Left renal cortex interstitium (tissue), 4 donors: ENCODE measurements at places on chromosomes 4 and X.

DNA sequence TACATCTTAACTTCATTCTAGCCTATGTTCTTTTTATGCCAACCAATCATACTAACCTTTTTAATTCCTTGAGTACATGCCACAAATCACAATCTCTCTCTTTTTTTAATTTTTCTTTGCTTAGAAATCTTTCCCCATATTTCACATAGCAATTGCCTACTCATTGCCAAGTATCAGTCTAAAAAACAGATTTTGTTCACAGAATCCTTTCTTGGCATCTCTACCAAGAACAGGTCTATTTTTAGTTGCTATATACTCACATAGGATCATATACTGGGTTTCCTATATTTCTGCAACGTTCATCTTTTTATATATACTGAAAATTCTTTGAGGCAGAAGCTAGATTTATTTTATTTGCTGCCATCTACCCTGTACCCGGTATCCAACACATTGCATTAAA, 292.1 kb downstream of the GASK1B start:
- DNase-seq = no peak

- no peak for DNase-seq
Observed at GRCh38 chr4:26821677-26822503, 38.8 kb upstream of the STIM2 start.

DNA sequence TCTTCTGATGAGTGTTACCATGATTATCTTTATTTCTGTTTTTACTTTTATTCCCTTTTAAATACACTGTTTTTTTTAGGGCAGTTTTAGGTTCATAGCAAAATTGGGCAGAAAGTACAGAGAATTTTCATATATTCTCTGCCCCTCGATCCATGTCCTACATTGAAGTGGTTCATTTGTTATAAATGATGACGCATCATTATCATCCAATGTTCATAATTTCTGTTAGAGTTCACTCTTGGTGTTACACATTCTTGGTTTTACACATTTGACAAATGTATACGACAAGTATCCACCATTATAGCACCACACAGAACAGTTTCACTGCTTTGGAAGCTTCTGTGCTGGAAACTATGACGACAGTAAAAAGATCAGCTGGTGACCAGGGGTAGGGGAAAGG, 578.1 kb upstream of the AADAT start:
- DNase-seq = no peak

- no peak for DNase-seq
Observed at GRCh38 chr4:15317246-15317645, 110.6 kb upstream of the C1QTNF7 start.

- DNase-seq = no peak
Observed at GRCh38 chr4:127656047-127656680, 23.4 kb downstream of the INTU start.

DNA sequence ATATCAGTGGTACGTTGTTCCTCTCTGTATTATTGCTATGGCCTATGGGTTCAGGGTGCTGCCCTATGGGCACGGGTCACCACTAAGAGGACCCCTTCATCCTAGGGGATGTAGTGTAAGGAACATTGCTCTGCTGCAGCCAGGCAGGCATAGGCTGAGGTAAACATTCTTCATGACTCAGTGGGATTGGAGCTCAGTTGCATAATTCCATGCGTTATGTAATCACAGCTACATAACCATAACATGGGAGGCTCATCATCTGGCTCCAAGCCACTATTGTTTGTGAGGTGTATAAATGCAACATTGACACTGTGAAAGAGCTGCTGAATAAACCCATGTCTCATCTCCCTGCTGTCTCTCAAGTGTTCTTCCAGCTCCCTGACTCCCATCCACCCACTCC, 375.2 kb downstream of the MAGEE1 start:
- DNase-seq = no peak

DNA sequence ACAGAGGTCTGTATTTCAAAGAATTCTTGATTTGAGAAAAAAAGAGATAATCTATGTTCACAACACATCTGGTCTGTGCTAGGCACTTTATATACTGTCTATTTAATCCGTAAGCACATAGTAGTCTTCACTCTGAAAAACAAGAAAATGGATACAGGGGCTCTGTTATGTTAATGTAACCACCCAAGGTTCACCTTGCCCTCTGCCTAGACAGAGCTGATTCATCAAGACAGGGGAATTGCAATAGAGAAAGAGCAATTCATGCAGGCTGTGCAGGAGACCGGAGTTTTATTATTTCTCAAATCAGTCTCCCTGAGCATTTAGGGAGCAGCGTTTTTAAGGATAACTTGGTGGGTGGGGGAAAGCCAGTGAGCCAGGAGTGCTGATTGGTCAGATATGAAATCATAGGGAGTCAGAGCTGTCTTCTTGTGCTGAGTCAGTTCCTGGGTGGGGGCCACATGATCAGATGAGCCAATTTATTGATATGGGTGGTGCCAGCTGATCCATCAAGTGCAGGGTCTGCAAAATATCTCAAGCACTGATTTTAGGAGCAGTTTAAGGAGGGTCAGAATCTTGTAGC, 92.9 kb upstream of the TNIP3 start:
- DNase-seq = no peak

- DNase-seq = no peak
Observed at GRCh38 chr4:187929024-187929423, 66.5 kb upstream of the ZFP42 start.

GRCh38 chr4:145075742-145076468, 22.1 kb downstream of the ANAPC10 start:
- no peak for DNase-seq

- no peak for DNase-seq
Observed at GRCh38 chr4:148780426-148781005, 338.3 kb upstream of the NR3C2 start.

DNA sequence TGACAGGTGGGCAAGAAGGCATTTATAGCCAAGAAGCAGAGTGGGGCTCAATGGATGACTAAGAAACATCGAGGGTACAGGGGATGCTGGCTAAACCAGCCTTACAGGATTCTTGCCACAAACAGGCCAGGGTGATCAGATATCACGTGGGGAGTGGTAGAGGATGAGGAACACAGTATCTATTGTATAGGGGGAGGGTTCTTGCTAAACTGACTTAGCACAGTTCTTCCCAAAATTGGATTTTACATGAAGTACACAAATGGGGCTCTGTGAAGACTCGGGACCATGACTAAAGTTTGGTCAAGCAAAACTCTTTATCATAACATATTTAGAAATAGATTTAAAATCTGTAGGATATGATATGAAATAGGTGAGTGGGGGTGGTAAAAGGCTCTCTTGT, 144.0 kb upstream of the ATOH1 start:
- no peak for DNase-seq

DNA sequence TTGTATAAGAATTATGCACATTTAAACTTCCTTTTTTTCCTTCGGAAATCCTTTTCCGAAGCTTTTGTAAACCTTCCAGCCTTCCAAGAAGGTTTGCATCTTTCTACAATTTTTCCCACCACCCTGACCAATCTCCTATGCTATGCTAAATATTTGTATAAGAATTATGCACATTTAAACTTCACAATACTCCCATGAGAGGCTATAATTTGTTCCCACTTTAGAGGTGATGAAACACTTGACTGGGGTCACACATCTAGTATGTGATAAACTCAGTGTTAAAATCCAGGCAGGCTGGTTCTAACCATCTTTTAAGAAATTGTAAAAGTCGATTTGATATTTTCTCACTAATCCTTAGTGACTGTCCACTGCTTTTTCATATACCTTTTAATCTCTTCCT, 22.1 kb downstream of the NUDT6 start:
- DNase-seq = no peak

GRCh38 chrX:54386314-54386713, 28.5 kb upstream of the WNK3 start:
- no peak for DNase-seq

DNA sequence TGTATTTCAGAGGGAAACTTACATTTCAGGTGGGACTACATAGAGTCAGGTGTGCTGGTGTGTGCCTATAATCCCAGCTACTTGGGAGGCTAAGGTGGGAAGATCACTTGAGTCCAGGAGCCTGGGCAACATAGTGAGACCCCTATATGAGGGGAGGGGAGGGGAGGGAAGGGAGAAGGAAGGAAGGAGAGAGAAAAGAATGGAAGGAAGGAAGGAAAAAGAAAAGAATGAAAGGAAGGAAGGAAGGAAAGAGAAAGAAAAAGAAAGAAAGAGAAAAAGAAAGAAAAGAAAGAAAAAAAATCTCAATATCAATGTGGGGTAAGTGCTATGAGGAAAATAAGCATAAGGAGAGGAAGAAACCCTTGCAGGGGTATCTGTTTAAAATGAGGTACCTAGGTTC, 43.6 kb upstream of the RAB33B start:
- no peak for DNase-seq

DNA sequence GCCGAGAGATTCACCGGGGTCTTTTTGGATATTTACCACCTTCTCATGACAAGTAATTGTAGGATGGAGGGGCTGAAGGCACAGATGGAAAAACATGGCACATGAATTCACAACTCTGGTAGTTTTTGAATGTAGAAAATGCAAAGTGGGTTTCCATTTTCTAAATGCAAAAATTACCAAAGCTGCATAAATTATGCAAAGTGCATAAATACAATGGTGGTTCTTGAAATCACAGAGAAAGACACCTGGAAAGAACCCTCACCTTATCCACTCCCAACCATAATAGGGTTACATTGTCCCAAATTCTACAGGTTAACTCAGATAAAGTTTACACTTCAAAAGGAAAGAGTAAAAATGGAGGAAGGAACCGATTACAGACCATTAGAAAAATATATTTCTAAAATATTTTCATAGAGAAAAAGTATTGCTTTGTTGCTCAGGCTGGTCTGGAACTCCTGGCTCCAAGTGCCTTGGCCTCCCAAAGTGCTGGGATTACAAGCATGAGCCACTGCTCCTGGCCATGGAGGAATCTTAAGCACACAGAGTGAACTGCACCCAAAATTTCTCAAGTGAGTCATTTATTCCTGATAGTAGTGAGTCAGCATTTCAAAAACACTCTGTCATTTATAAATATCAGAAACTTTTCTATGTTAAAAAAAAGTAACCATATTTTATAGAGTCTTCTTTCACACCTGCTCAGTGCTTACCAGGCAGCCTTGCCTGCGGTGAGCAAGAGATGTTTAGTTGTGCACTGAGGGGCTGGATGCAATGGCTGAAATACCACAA, 101.4 kb downstream of the FIP1L1 start:
- DNase-seq = no peak

DNA sequence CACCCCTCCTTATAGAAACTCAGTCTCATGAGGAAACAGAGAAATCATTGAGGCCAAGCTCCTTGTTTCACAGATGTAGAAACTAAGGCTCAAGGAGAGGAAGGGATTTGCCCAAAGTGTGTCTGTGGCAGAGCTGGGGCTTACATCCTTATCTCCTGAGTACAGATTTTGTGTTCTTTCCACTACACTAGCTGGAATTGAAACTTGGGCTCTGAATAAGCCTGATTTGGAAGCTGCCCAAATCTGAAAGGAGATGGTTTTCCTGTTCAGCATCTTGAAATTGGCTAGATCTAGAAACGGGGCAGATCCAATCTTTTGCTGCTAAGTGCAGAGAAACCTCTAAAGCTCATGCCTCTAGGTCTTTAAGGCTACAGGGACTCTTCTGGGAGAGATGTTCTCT, 24.3 kb downstream of the AWAT2 start:
- no peak for DNase-seq

DNA sequence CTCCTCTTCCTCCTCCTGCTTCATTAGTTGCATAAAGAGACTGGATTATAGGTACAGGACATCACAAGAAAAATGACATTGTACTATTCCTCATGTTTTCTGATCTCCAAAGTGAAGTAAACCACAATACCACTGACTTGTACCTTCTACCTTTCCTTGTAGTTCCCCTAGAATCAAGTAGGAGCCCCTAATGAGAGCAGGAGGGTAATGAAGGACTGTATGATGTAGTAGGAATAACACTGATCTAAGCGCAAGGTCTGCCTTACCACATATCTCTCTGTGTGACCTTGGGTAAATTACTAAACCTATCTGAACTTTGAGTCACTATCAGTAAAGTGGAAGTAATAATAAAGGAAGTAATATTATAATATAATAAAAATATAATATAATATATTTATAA, 3.6 kb downstream of the VSIG4 start:
- DNase-seq = no peak

DNA sequence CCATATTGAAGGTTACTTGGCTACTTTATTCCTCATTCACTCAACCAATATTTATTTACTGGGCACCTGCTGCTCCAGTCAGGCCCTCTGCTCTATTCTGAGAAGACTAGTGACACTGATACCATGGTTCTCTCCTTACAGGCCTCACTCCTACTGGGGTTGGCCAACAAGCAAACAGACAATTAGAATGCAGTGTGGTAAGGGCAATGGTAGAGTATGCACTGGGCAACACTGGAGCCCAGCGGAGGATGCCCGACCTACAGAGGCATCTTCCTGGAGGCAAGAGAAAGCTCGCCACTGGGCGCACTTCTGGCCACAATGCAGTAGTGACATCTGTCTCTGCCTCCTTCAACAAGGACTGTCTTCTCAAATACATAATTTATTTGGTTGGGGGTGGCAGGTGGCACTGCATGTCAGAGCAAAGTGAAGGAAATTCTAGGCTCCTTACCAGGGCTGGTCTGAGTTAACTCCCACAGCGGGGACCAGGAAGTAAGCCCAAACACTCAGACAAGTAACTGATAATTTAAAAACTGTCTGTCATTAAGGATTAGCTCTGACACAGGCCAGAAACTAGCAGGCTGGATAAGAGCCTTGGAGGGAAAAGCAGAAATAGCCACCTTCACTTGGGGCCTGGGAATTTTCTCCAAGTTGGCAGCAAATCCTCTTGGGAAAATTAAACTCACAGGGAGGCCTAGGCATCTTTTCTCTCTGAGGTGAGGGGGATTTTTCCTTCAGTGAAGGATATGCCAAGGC, 150.7 kb upstream of the EOLA2 start:
- no peak for DNase-seq

- DNase-seq = no peak
Observed at GRCh38 chr4:44071959-44072955, 376.4 kb downstream of the KCTD8 start.
